ENCODE measurements at places on chromosomes 3 and 15.

- no peak for DNase-seq
Measured at GRCh38 chr15:37806808-37807207, 127.6 kb upstream of the TMCO5A start.

GRCh38 chr3:106850437-106850836 lies 526.8 kb upstream of the CCDC54 start:
- no peak for DNase-seq

DNA sequence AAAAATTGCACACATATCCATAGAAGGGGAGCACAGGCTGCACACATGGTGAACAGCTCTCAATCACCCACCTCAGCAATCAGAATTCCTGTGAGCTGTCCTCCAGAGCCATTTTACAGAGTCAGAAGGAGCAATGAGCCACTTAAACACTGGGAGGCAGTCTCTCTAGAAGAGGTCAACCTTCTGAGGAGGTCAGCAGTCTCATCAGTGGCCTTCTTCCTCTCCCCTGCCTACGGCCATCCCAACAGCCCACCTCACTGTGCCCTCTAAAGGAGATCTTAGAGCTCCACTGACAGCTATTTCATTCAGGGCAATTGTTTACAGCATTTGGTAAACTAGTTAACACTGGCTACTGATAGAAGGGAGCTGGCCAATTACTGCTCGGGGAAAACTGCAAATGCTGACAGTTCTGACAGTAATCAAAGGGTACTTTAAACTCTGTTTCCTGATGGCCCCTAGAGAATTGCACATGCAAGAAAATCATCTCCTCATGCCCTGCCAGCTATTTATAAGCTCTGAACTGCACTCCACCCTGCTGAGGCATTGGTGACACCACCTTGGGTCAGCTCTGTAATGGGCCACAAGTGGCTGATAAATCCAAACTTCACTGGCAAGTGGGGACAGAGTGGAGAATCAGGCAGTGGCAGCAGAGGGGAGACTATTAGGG lies 42.1 kb upstream of the TSPAN3 start:
- no peak for DNase-seq

DNA sequence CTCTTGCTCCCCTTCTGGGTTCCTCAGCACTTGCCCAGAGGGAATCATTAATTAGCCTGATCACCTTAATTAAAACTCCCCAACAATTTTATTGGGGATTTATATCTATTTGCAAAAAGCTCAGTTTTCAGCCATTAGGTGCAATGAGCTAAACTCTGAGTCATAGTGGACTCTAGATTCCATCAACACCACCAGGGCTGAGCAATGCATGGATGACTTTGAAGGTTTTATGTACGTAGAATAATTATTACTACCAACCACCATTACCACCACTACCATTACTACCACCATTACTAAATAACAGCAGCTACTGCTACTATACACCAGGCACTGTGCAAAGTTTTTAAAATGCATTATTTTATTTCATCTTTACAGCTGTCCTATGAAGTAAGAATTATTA lies 81.2 kb downstream of the ZNF621 start:
- no peak for DNase-seq

DNA sequence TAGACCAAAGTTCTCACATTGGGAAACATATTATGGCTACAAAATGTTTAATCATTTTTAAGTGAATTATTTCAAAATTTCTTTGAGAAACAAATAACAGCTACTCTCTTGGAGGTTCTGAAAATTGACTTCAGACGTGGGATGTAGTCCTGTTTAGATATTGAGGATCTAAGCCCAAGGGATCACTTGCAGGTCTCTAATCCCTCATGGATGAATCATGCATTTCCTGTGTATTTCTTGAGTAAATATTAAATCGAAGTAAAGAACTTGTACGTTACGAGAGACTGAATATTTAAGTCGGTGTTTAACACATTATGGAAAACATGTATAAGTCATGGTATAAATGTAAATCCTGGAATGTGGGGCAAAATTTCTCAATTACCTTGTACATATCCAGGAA lies 119.8 kb downstream of the EPHA3 start:
- DNase-seq, result no peak

- DNase-seq, result no peak
Measured at GRCh38 chr15:97654481-97655076, 305.9 kb upstream of the ARRDC4 start.

DNA sequence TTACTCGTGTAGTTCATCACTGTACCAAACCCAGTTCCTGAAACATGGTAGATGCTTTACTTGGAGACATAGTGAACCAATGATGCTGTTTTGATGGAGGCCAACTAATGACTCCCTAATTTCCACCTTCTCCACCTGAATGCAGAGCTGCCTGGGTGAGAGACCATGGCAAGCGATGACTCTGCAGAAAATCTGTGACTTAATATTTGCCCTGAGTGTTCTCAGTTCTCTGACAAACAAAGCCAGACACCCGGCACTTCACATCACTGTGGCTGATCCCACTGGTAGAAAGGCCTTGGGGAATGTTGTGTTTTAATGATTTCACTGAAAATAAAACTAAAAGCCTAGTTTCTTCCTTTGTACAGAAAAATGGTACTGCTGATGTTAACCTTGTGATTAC lies 39.5 kb upstream of the UBE3A start:
- DNase-seq, result no peak

GRCh38 chr3:67384760-67385397 lies 269.5 kb downstream of the SUCLG2 start:
- no peak for DNase-seq

GRCh38 chr3:86991840-86992435 lies 989 bp upstream of the VGLL3 start:
- DNase-seq, result no peak

GRCh38 chr15:74832826-74833225 lies 6.4 kb downstream of the CPLX3 start:
- DNase-seq, result no peak

GRCh38 chr3:69368129-69368741 lies 17.7 kb downstream of the FRMD4B start:
- no peak for DNase-seq

DNA sequence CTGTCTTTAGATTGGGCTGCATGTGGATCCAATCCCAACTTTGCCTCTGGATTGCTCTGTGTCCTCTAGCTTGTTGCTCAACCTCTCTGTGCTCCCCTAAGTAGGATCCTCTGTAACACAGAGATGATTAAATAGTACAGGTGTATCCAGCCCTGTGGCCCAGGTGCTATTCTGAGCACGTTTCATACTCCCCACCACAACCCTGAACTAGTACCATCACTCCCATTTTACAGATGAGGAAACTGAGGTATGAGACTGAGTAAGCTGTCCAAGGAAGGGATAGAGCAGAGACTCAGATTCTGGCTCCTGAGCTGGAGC lies 7.2 kb downstream of the ISG20 start:
- DNase-seq, result no peak

- no peak for DNase-seq
Measured at GRCh38 chr15:51561271-51561670, 61.3 kb downstream of the DMXL2 start.

GRCh38 chr15:36401586-36401966 lies 177.8 kb upstream of the CDIN1 start:
- DNase-seq, result no peak

GRCh38 chr3:127152684-127153505 lies 40.0 kb upstream of the PRR23E start:
- DNase-seq, result no peak

GRCh38 chr3:23806534-23807423 lies 1.0 kb downstream of the UBE2E1 start:
- DNase-seq, result no peak

DNA sequence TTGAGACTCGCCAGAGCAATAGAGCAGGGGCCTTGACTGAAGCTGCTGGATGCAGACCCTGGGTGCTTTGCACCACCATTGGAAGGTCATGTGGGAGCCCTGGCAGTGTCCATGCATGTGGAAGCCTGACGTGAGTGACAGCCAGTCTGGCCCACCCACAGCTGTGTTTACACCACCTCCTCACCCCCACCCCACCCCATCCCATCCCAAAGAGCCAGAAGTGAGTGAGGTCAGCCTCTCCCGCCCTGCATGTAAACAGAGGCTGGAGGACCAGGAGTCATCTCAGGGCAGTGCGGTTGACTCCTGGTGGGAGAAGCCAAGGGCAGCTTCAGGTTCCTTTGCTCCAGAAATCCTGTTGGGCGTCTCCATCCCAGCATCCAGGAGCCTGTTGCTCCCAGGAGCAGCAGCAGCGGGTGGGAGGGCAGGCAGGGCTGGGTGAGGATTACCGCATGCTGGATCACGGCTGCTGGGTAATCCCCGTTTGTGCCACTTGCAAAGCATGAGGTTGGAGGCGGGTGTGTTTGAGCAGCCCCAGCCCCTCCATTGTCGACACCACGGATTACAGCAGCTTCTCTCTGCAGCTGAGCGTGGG lies 44.6 kb downstream of the CORO2B start:
- DNase-seq, result no peak

DNA sequence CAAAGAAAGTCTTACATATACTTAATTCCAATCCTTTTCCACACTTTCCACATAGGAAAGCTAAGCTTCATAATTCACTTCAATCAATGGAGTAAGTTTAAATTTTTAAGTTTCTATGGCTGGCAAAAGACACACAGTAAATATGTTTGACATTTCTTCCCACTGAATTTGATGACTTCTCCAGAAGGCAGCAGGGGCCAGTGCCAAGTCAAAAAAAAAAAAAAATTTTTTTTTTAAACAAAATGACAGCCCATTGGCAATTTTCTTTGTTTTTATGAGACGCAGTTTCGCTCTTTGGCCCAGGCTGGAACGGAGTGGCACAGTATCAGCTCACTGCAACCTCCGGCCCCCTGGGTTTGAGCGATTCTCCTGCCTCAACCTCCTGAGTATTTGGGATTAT lies 28.7 kb downstream of the ATP13A3 start:
- no peak for DNase-seq

DNA sequence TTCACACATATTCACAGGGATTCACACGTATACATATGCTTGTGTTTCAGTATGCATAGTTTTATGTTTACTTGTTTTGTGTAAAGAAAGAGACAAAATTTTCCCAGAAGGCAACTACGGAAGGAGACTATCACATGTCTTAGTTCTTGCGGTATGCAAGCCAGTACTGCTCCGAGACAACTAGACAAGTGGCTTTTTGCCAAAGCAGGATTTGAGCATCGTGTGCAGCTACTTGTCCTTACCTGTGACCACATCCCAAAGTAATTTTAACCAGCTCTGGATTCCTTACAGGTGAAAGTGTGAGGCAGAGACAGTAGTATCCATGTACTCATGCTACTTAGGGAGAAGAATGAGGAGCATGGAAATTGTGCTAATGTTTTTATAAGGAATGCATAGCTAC lies 591.4 kb upstream of the NR2F2 start:
- no peak for DNase-seq

- DNase-seq, result no peak
Measured at GRCh38 chr15:43433165-43433564, 59.8 kb downstream of the TP53BP1 start.

- no peak for DNase-seq
Measured at GRCh38 chr15:69999392-70000085, 98.2 kb downstream of the TLE3 start.

DNA sequence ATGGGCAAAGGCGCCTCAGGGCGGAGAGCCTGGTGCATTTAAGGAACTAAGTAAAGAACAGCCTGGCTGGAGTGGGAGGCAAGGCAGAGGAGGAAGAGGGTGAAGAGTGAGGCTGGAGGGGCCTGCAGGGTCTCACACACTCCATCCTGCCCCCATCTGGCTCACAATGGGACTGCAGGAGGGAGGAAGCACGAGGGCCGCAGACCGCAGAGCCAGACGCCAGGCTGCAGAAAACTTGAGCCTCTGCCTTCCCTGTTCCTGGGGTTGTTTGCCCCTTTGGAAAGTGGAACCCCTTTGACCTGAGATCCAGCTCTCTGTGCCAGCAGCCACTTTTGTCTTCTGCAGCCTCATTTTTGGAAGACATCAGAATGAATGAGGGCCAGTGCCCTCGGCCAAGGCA lies 138.0 kb downstream of the SRGAP3 start:
- DNase-seq, result no peak

DNA sequence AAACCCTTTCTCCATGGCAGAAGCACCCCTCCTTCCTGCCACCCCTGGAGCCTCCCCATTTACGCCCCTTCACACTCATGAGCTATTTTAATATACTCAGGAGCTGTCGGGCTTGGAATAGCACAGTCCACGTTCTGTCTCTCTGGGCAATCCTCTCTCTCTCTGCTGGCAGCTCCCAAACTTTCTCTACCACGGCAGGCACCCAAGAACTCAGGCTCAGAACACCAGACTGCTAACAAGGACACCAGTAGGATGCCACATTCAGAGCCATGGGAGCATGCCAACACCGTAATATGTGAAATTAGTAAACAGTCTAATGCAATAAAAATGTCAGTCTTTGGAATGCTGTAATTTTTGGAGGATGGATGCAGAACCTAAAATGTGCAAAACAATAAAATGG lies 19.3 kb downstream of the TNFAIP8L3 start:
- no peak for DNase-seq

DNA sequence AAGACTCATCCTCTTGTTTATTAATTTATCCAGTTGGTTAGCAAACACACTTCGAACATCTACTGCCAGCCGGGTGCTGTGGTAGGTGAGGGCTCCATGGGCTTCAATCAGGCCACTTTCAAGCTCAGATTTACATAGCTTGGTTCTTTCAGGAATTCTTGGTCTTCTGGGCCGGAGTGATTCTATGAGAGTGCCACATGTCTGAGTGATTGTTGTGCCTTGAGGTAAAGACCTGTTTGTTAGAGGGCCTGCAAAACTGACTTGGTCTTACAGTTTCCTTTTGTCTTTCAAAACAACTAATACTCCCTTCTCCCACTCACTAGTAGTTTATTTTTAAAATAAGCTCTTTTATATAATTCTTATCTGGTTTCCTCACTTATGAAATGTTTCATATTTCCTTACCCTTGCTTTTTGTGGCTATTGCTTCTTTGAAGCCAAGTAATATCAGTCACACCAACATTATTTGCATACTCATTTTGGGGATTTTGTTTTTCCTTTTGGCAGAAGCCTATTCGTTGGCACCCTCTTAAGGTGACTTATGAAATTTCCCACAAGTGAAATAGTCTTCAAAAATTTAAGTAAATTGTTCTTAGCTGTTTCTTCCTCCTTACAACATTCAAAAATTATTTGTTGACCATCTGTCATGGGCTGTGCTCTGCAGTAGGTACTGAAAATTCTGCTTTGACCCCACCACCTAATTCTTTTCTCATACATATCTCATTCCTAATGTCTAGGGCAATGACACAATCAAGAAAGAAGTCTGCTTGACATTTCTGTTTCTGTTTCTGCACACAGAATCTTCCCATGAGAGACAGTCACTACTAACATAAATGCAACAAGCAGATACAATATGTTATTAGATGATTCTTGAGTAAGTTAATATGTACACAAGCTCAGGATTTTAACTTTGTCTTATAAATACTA lies 120.2 kb downstream of the LRRC28 start:
- no peak for DNase-seq

GRCh38 chr3:112394003-112394640 lies 61.2 kb downstream of the CD200 start:
- no peak for DNase-seq
